ENCODE measurements at places on chromosomes 1 and 21.

- DNase-seq: no peak
Observed at GRCh38 chr21:41418956-41419680, 6.9 kb upstream of the MX1 start.

- DNase-seq: no peak
Observed at GRCh38 chr1:197200272-197200899, 53.9 kb upstream of the ASPM start.

DNA sequence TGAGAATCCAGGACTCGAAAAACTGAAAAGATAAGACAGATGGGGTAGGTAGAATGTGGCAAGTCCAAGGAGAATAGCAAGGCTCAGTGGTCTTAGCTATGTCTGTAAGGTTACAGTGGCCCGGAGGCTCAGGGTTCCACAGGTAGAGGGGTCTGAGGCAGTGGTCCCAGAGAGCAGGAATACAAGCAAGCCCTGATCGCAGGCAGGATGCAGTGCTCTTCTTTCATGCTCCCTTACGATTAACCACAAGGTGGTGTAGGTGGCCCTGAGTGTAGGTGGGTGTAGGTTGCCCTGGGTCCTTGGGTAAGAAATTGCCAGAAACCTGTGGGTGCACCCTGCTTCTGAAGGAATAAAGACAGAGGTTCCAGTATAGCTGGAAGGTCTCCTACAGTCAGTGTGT, 99.1 kb upstream of the RAB3GAP2 start:
- no peak for DNase-seq

GRCh38 chr21:43208561-43209332, 39.9 kb downstream of the CRYAA start:
- no peak for DNase-seq

DNA sequence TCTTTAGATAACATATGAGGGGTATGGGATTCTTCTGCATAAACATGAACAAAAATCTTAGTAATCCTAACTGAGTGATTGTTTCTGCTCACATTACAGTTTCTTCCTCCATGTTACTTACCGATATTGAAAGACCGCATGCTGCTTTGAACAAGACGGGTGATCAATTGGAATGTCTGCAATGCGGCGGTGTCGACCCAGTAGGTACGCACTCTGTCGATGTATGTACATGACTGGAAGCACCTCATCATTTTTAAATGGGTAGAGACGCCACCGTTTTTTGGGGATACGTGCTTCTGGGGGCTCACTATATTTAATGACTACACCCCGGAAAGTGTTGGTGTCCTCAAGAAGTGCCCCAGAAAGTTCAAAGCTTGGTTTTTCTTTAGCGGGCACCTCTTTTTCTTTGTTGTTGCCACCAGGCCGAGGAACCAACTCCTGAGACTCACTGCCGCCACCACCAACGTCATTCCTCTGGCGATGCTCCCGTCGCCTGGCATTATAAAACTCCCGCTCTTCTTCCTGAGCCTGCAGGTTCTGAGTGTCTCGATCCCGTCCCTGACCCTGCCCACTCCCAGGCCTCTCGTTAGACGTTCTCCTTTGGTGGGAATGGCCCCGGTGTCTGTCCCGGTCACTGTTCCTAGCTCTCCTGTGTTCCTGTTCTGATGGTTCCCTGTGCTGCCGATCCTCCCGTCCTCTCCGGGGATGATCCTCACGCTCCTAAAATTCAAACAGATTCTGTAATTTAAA, 13.9 kb downstream of the SNIP1 start:
- no peak for DNase-seq

Measured in immature natural killer cell (primary cell).